NCI-H510A (cell line): ENCODE measurements at places on chromosomes 6 and 20.

GRCh38 chr6:170143401-170144150 is 147.3 kb downstream of the DLL1 start:
- no peak for DNase-seq

GRCh38 chr20:15930311-15931305 is 642.6 kb downstream of the KIF16B start:
- DNase-seq = peak; percentile 38

- DNase-seq = no peak
These were observed 106.0 kb upstream of the AFDN start for GRCh38 chr6:167720456-167721285.

DNA sequence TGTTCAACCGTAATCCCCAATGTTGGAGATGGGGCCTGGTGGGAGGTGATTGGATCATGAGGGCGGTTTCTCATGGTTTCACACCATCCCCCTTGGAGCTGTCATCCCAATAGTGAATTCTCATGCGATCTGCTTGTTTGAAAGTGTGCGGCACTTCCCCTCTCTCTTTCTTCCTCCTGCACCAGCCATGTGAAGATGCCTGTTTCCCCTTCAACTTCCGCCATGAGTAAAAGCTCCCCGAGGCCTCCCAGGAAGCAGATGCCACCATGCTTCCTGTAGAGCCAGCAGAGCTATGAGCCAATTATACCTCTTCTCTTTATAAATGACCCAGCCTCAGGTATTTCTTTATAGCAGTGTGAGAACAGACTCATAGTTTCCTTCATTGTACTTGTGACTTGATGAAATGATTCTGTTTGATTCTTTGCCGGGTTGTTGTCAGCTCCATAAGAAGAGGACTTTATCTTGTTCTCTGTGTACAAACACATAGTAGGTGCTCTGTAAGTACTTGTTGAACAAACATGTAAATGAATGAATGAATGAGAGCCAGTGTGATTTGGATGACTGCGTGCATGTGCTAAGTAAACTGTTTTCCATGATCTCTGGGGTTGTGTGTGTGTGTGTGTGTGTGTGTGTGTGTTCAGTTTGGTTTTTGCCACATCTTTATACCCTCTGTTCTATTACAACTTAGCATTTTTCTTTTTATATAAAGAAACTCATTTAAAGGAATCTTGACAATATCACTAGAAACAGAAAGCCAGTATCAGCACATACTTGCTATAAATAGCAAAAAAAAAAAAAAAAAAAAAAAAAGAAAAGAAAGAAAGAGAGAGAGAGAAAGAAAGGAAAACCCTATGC is 22.5 kb upstream of the PTGIS start:
- no peak for DNase-seq

DNA sequence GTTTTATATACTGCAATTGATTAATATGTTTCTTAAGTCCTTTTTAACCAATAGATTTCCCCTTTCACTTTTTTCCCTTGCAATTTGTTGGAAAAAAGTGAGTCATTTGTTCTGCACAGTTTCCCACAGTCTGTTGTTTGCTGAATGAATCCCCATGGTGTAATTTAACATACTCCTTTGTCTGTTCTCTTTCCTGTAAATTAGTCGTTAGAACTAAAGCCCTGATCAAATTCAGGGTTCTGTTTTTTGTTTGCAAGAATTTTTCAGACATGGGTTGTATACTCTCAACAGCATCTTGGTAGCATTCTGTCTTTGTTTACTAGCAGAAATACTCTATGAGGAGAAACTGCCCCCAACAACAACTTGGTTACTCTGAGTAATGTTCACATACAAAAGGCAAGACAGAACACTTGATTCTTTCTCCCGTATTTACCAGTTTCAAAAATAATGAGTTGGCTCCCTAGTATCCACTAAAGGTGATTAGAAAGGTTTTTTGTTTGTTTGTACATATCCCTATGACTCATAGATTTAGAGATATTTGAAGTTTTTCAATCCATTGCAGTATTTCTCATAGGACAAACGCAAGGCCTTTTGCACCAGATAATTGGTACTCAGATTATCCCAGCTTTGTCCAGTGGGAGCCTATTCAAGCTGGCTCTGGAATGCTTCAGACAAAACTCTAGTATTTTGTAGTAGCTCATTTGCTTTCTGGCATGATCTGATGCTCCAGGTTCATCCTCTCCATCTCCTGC is 16.5 kb downstream of the BLOC1S5 start:
- no peak for DNase-seq

- no peak for DNase-seq
These were observed 6.2 kb upstream of the GHRH start for GRCh38 chr20:37267667-37268313.

DNA sequence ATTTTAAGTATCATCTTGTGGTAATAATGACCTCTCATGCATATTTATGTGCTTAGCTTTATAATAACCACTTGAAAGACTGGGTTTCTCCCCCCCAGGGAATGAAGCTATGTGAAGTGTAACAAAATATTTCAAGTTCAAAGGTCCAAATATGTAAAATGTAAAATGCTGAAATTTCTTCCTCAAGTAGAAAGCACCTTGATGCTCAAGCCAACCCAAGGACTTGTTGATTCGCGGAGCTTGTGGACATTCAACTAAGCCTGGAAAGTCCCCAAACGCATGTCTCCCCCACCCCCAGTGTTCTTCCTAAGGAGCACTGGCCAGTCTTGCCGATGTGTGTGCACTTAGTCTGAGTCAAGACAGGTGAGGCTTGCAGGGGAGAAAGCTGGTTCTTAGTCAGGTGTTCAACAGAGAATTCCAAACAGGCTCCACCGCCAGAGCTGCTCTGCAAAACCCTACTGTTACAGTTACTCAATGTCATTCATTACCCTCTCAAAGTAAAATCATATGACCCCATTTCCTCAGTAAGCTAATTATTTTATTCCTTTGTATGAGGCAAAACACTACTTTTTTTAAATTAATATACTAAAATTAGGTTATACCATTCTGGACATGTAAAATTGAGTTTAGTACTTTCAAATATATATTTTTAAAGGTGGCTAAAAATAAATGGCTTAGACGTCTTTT is 46.9 kb upstream of the QKI start:
- no peak for DNase-seq

GRCh38 chr6:20334334-20334733 is 67.3 kb upstream of the E2F3 start:
- no peak for DNase-seq

GRCh38 chr6:91824331-91824730 is 1237.5 kb upstream of the MAP3K7 start:
- DNase-seq = no peak

- DNase-seq = no peak
These were observed 804.5 kb upstream of the CITED2 start for GRCh38 chr6:140178935-140179334.

GRCh38 chr6:169251371-169251802 is 2.3 kb downstream of the THBS2 start:
- DNase-seq = no peak

GRCh38 chr6:88251301-88251700 is 85.2 kb upstream of the CNR1 start:
- DNase-seq = no peak

DNA sequence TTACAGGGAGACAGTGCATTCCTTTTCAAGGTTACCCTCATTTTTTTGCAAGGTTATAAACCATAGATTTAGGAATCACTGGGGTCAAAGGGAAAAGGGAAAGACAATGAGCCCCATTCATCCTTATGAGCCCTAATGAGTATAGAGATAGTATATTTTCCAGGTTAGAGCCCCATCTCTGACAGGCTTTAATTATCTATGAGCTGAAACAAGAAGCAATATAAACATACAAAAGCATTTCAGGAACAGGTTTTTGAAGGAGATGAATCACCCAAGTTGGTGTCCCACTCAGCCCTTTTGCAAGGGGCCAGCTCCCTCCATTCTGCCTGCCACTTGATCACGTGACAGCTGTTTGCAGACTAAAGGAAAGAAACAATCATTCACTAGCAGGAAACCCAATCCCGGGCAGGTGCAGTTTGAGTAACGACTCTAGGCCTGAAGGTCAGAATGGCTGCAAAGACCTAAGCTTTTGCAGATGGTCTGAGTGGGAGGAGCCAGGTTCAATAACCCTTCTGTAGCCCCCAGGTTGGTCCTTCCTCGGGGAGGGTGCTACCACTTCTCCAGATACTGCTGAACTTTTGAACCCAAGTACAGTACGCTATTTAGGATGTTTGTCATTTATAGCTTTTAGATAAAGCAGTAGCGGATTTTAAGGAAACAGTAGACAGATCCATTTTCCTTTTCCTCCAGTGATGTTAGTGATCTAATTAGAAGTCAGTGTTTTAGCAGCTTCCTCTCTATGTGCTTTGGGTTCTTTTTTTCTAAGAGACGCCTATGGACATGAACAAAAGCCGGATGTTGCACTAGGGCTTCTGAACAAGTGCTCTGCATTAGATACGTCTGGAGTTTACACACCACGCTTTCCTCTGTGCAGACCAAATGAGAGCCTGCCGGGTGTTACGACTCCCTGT is 253.2 kb downstream of the SOX4 start:
- peak; percentile 96 for DNase-seq

DNA sequence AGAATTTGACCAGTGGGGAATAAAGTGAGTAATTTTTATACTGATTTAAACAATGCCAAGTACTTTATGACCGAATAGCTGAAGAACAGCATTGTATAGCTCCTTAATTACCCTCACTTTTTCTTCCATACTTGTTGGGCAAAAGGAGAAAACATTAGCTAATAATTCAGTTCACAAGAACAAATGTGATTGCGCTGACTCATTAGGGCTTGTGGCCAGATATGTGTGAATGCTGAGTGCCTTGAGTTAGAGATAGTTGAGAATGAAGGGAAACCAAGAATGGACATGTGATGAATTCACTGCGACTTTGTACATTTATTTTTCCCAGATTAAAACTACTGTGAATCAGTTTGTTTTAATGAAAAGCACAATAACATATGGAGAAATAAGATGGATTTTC is 669.4 kb downstream of the TFAP2A start:
- DNase-seq = no peak

DNA sequence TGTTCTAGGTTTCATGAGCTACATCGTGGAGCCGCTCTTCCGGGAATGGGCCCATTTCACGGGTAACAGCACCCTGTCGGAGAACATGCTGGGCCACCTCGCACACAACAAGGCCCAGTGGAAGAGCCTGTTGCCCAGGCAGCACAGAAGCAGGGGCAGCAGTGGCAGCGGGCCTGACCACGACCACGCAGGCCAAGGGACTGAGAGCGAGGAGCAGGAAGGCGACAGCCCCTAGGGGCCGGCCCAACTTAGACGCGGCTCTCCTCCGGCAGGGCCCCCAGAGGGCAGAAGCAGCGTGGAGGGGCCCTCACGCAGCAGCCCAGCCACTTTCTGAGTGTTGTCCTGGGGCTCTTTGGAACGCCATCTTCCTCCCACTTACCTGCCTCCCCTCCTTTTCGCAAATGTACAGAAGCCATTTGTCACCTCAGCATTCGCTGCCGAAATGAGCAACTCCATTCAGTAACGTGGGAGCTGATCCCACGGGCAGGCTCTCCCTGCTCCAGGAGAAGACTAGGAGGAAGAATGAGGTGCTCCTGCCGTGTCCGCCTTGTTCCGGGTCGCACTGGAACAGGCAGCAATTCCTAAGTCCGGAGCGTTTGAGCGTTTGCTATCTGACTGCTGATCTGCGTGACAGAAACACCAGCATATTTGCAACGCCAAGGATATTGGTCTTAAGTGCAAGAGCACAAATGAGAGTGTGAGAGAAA is 58.4 kb downstream of the MTFR2 start:
- no peak for DNase-seq

GRCh38 chr6:6491761-6492160 is 96.8 kb upstream of the LY86 start:
- DNase-seq = no peak

DNA sequence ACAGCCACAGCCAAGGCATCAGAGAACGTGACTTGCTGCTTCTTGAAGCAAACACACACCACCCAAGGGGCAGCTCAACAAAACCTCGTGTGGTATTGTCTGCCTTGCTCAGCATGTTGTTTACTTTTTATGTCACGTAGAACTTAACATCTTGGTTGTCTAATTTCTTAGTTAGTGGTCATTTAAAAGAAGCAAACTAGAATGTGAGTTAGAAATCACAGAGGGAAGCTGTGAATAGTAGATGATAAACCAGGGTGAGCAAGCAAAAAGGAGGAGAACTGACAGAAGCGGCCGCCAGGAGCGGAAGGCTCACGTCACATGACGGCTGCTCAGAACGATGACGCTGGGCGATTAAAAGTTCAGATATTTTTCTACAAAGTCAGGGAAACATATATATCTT is 51.5 kb upstream of the KIF25 start:
- DNase-seq = no peak

- DNase-seq = no peak
These were observed 18.5 kb downstream of the POM121L2 start for GRCh38 chr6:27293436-27294098.

DNA sequence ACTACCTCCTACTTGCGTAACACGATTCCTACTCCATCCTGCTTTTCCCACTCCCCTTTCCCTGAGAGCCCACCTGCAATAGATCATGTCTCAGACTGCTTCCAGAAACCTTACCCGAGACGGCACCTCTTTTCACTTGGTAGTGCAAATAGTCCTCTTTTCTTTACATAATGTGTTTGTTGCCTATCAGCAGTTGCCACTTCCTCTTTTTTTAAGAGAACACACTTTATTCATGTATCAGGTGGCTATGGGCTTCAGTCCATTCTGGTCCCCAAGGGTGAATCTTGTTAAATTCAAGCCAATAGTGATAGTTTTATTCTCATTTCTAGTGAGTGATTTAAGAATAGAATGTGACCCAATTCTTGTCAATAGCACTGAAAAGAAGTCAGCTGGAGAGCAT is 57.7 kb upstream of the FERMT1 start:
- DNase-seq = no peak
